Neural crest cell (in vitro differentiated cells): ENCODE measurements at places on chromosomes 6 and 20. TPM values are rescaled to one million over a fixed set of nuclear protein-coding genes. Genes with fewer than 3 reads are reported as not detected.

The TMEM151B gene
- 19.0 and 21.2 TPM in 2 replicates for total RNA-seq

GRCh38 chr6:151633526-151634335 lies 139.9 kb downstream of the CCDC170 start:
- DNase-seq, result no peak

GRCh38 chr6:100472674-100473073 lies 8.0 kb upstream of the SIM1 start:
- DNase-seq, result no peak

DNA sequence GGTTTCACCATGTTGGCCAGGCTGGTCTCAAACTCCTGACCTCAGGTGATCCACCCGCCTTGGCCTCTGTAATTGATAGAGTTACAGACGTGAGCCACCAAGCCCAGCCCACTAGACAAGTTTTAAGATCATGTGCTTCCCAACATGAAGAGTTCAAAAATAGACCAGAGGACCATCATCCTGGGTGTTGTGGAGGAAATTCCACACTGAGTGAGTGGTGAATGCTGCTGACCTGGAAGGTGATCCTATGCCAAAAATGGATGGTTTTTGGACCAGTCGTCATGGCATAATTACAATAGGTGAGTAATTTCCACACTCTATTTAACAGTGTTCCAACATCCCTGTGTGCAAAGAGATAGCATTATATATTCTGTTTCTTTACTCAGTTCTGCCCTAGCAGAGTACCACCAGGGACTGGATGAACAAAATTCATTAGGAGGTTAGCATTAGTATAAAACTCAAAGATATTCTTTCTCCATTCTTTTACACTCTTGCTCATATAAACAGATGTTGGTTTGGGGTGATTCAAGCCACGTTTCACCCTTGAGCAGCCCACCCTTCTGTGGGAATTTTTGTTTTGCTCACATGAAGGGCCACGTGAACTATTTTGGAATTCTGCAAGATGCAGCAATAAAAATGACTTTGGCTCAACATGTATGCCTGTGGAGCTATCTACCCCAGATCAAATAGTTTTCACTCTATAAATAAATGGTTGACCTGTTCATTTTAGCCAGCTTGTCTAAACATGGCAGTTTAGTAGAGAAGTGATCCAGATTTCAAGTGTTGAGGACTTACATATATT lies 206.2 kb upstream of the TCF21 start:
- no peak for DNase-seq

GRCh38 chr6:34095741-34096140 lies 50.1 kb downstream of the GRM4 start:
- no peak for DNase-seq

GRCh38 chr6:1618311-1619097 lies 8.8 kb downstream of the FOXC1 start:
- no peak for DNase-seq

The ZC2HC1B gene
- total RNA-seq, result not detected in 2 replicates

The ZSWIM3 gene
- total RNA-seq, result 4.5 and 4.8 TPM in 2 replicates

GRCh38 chr20:46400253-46400652 lies 6.2 kb downstream of the ELMO2 start:
- DNase-seq, result no peak

DNA sequence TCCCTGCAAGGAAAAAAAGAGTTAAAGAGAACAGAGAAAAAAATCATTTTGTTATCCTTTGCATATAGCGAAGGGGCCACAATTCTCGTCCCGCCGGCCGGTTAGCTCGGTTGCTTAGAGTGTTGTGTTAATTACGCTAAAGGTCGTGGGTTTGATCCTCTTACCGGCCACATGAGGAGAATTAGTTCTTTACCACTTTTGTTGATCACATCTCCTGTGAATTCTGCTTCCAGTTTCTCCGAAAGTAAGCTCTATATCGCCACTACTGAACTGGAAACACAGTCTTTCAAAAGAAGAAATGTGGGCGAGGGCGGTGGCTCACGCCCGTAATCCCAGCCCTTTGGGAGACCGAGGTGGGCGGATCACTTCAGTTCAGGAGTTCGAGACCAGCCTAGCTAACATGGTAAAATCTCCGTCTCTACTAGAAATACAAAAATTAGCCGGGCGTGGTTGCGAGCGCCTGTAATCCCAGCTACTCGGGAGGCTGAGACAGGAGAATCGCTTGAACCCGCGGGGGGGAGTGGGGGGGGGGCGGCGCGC lies 13.4 kb downstream of the PRSS16 start:
- no peak for DNase-seq

The RNF39 gene
- not detected in 2 replicates for total RNA-seq

DNA sequence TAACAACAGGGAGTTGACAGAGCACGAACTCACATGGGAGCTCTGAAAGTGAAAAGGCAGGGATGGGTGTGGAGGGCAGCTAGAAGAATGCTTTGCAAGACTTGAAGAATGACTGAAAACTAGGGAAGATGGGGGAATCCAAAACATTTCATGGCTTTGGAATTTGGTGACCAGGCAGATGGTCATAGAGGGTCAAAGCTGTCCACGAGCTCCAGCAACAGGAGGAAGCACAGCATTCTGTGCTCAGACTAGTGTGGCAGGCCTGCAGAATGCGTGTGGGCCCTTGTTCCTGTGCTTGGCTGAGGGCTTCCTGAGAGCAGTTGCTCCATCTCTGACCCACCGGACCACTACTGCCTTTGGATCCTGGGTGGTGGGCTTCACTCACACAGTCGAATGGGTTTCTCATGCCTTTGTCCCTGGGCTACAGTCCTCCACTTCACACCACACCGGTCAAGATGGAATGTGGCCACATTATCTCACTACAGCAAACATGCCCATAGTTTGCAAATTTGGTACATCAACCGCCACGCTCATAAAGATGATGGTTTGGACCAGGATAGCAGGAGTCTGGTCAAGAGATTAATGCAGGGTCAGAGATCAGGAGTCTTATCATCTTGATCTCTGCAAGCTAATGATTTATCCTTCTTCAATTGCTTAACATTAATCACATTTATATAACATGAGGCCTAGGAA lies 100.7 kb downstream of the SGK1 start:
- no peak for DNase-seq

The MYH7B gene
- total RNA-seq, result 0.55 and 0.77 TPM in 2 replicates

- DNase-seq, result no peak
These were observed 85.4 kb upstream of the GTSF1L start for GRCh38 chr20:43812216-43812615.

The HLA-DOB gene
- 0.28 TPM in 1 of 2 replicates, not detected in the other for total RNA-seq

DNA sequence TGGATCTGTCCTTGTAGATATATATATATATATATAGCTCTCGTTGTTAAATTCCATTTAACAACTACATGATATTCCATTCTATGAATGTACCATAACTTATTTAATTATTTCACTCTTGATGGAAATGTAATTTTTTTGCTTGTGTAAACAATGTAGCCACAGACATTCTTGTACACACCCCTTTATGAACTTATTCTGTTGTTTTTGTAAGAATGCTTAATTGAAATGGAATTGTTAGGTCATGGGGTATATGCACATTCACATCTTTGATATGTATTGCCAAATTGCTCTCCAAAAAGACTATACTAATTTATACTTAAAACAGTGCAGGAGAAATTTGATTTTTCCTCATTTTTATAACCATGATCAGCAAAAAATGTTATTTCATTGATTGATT lies 67.2 kb downstream of the MAP3K4 start:
- no peak for DNase-seq

The UFL1 gene
- 17.3 and 18.3 TPM in 2 replicates for total RNA-seq

- DNase-seq, result no peak
These were observed 43.3 kb downstream of the EPHA7 start for GRCh38 chr6:93376026-93376540.

- DNase-seq, result no peak
These were observed 343.5 kb downstream of the RNGTT start for GRCh38 chr6:88619951-88620350.

The TREML1 gene
- total RNA-seq, result not detected in 2 replicates

GRCh38 chr6:162421004-162421403 lies 306.6 kb downstream of the PRKN start:
- DNase-seq, result no peak

The SH3BGRL2 gene
- 11.1 and 11.8 TPM in 2 replicates for total RNA-seq

GRCh38 chr20:25040438-25040831 lies 17.5 kb downstream of the ACSS1 start:
- DNase-seq, result no peak

The TRIM10 gene
- total RNA-seq, result not detected in 2 replicates

GRCh38 chr20:59925899-59926298 lies 7.5 kb downstream of the SYCP2 start:
- DNase-seq, result no peak

- DNase-seq, result no peak
These were observed 144.2 kb downstream of the PREX1 start for GRCh38 chr20:48683467-48684175.

The CHMP4B gene
- total RNA-seq, result 97.2 and 98.5 TPM in 2 replicates

The SPEF1 gene
- total RNA-seq, result 0.54 and 0.55 TPM in 2 replicates

DNA sequence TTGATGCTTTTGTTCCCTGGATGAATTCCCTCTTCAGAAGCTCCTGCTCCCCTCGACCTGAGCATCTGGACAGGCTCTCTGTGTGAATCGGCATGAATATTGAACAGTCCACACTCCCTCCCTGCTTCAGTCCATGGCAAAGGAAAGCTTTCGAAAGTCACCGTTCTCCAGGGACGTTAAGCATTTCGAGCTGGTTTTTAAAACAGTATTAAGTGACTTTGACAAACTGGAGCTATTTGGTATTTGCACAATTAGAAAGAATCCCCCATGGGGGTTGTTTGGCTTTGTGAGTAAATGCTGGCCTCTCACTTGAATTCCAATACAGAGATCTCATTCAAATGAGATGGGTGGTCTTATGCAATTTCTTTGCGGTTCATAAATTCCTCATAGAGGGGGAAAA lies 85.3 kb upstream of the TIAM2 start:
- DNase-seq, result peak; percentile 18

DNA sequence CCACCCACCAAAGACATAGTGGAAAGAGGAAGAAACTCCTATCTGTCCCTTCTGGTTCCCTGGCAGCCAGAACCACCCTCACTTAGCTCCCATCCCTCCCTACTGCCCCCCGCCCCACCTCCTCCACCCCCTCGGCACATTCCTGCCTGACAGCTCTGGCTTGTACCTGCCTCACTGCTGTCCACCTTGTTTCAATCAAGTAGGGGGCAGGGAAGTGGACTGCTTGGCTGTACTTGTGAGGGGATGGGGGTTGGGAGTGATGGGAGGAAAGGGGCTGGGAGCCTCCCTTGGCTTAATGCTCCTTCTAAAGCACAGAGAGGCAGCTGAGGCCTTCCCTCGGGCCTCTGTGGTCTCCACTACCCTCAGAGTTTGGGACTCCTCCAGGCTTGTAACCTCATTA lies 22.1 kb upstream of the ZNF76 start:
- DNase-seq, result no peak

The DSP gene
- 9.4 and 9.5 TPM in 2 replicates for total RNA-seq

The PACRG gene
- 0.59 and 1.8 TPM in 2 replicates for total RNA-seq

The ARG1 gene
- not detected in 2 replicates for total RNA-seq

The GINM1 gene
- 18.5 and 20.3 TPM in 2 replicates for total RNA-seq

The BEND3 gene
- 24.1 and 24.9 TPM in 2 replicates for total RNA-seq

GRCh38 chr6:79946272-79947190 lies 822 bp downstream of the ELOVL4 start:
- DNase-seq, result peak; percentile 21

GRCh38 chr20:50283922-50284810 lies 93.5 kb downstream of the CEBPB start:
- no peak for DNase-seq

DNA sequence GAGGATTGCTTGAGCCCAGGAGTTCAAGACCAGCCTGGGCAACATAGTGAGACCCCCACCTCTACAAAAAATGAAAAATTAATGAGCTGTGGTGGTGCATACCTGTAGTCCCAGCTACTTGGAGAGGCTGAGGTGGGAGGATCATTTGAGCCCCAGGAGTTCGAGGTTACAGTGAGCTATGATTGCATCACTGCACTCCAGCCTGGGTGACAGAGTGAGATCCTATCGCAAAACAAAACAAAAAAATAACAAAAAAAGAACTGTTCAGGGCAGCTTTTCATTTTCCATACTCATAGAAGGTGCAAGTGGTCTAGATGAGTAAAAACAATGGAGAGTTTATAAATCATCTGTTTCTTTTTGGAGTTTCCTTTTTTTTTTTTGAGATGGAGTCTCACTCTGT lies 21.1 kb downstream of the AKAP7 start:
- DNase-seq, result no peak

The HMGCLL1 gene
- total RNA-seq, result 0.73 and 0.75 TPM in 2 replicates

The COL19A1 gene
- total RNA-seq, result 0.09 TPM in 1 of 2 replicates, not detected in the other

DNA sequence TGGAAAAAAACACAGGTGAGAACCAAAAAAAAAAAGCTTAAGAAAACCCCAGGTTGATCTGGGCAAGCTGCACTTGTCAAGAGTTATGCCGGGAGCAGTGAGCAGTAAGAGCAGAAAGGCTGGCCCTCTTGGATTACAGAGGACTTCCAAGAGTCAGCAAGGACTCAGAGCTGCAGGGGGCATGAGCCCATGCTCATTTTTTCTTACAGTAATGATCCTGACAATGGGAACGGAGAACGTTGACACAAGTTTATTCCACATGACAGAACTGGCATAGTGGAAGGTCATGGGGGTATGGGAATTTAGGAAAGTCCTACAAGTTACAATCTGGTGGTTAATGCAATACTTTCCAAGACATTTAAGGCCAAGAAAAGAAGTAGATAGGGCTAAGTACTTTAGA lies 256.6 kb downstream of the GMDS start:
- no peak for DNase-seq

DNA sequence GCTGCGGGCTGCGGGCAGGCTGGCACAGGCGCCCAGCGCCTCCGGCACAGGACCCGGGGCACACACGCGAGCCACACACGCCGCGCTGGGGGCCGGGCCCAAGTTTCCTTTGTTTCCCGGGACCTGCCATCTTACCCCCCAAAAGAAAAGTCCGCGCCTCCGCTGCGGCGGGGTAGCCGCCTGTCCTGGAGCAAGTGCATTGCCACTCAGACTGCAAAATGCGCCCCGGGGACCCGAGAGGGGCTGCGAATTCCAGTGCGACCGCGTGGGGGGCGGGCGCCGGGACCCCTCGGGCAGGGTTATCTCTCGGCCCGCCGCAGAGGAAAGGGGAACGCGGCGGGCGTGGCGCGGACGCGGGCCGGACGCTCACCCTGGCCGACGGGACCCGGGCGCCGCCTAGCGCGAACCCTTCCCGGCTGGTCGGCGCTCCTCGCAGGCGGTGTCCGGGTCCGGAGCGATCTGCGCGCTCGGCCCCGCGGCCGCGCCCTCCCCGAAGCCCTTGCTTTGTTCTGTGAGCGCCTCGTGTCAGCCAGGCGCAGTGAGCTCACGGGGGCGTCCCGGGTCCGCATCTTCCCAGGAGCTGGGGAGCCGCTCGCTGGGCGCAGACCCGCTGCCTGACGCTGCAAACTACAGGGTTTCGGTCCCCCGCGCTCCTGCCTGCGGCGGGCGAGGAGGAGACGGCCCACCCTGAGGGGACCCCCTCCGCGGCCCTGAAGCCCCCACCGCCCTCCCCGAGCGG lies 639 bp upstream of the CD24 start:
- peak; percentile 58 for DNase-seq

The BMP7 gene
- total RNA-seq, result 13.8 and 14.5 TPM in 2 replicates

- no peak for DNase-seq
These were observed 45.1 kb upstream of the TAGAP start for GRCh38 chr6:159089909-159090308.

The MOCS1 gene
- total RNA-seq, result 15.9 and 18.4 TPM in 2 replicates

The SPATS1 gene
- not detected in 2 replicates for total RNA-seq

- no peak for DNase-seq
These were observed 10.3 kb downstream of the NFKBIL1 start for GRCh38 chr6:31557443-31558317.

GRCh38 chr6:146097586-146097985 lies 68.7 kb downstream of the GRM1 start:
- no peak for DNase-seq

- DNase-seq, result no peak
These were observed 10.9 kb downstream of the CCM2L start for GRCh38 chr20:32021091-32021490.

The KIF3B gene
- total RNA-seq, result 44.0 and 45.5 TPM in 2 replicates

The PAK5 gene
- total RNA-seq, result 1.8 and 2.0 TPM in 2 replicates

- peak; percentile 28 for DNase-seq
These were observed at the start of gene PDE7B for GRCh38 chr6:135851442-135852271. TSS of gene PDE7B (plus strand) at chr6:135851701.

The PLA2G7 gene
- total RNA-seq, result 0.26 and 0.27 TPM in 2 replicates
